Astrocyte of the hippocampus (primary cell): ENCODE measurements at places on chromosomes 11 and 22.

DNA sequence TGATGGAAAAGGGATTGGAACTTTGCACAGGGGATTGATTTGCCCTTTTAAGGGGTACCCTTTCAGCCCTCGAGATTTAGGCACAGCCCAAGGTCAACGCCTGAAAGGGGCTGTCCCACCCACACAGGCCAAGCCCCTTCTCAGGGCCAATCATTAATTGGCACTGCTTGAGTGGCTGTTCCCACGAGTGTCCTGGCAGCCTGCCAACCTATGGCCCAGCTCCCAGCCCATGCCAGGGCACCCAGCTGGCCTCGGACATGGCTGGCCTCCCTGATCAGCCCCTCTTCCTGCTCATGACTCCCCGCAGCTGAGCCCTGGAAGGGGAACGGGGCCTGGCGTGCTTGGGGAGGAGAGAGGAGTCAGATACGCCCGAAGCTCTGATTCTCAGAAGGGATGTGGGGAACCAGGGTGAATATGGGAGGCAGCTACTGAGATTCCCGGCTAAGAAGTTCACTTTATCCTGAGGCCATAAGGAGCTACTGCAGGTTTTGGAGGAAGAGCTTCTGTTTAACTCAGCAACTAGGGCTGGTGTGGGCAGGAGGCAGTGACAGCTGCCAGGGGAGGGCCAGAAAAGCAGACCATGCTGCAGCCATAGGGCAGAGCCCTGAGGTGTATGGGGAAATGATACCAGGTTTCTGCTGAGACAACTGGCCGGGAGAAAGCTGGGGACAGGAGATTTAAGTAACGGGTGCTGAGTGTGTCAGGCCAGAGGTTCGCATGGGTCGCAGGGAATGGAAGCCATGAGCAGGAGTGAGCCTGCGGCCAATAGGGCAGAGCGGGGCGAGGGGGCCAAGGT lies 30.0 kb downstream of the WNT7B start:
- DNase-seq, result no peak

GRCh38 chr11:72160319-72160718 lies 24.8 kb downstream of the FOLR3 start:
- DNase-seq, result no peak

DNA sequence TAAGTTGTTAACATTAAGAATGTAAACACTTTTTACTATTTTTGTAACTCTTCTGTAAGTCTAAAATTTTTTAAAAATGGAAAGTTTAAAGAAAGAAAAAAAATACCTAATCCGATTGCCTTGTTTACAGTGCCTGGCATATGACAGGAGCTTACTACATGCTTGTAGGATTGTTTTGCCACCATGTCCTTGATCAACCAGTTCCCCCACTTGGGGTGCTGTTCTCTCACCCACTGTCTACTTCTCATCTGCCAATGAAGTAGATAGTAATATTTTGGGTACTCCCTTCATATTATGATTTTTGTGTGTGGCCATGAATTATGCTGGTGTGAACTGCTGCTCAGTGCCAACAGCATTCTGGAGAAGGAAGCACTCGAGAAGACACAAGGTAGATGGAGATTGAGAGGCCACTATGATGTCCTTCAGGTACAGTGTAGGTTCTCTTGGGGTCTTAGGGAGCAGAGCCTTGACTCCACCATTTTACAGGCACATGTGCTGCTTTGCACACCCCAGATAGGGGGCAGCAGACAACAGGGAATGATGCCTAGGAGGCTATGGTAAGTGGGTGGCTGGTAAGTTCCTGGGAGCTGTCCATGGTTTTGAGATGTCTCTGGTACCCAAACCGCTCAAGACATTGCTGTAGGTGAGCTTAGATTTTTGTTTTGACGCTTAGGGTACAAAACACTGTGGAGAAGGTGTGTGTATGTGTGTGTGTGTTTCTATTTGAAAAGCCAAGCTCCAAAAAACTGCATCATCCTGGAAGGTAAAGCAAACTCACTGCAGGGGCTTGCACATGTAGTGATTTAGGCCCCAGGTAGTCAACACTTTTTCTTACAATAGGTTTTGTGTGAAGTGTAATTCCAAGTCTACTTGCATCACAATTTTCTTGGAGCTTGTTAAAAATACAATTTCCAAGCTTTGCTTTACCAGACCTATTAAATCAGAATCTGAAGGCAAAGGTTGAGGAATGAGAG lies 494.5 kb upstream of the LARGE1 start:
- DNase-seq, result peak; percentile 70

DNA sequence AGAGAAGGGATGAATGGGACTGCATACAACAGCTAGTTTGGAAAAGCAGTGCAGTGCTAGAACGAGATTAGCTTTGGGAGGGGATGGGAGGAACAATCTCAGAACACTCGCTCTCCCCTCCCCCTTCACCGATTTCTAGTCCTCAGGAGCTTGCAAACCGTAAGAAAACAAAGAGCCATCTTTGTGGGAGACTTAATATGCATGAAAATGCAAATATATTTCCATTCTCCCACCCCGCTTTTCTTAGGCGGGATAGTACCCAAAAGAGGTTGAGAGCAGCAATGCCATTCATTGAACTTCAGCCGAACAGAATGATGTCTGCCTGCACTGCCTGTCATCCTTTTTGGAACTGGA lies 1.1 kb downstream of the SPINDOC start:
- DNase-seq, result no peak

DNA sequence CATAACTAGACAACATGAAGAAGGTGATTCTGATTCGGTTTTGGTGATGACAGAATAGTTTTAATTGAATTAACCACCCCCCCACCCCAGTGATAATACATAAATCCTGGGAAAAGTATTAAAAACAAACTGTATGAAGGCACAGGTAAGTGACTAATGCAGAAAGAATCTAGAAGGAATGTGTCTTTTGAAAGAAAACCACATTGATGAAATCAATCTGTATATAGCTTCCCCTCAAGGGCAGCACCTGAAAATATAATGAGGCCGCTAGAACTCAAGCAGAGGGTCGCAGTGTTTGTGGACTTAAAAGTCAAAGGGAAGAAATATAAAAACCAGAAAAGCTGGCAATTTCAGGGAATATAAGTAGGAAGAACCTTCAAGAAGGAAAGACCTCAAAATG lies 580.5 kb upstream of the CHORDC1 start:
- peak; percentile 2 for DNase-seq

DNA sequence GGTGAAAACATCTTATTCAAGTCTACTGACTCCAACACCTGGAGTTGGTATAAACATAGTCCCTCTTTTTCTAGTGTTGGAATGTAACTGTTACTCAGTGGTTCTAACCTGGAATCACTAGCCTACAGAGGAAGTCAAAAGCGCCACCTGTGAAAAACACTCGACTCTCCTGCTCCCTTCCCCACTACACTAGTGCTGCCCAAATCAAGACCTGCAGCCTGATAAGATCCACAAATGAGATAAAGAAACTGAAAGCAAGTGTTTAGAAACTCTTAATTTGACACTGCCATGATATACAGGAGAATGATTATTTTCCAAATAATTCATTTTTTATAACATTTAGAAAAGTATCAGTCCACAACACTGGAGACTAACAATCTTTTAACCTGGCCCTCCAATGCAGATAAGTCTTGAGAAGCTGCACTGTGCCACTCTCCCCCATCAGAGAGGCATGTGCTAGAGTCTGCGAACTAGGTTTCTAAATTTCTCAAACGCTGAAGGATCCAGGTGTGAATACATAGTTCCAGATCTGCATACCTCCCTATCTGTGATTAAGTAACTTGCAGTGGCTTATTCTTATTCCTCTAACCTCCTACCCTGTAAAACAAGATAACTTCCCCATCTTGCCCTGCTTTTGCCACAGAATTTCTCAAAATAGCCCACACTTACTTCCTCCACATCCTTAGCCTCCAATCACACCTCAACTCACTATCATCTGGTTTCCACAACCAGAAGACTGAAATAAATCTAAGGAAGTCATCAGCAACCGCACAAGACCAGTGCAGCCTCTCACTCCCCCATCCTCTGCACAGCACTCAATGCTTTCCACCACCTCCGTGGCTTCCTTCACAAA lies 88.1 kb downstream of the RRAS2 start:
- DNase-seq, result no peak

- no peak for DNase-seq
Measured at GRCh38 chr11:60995798-60996197, 24.3 kb downstream of the CD6 start.

DNA sequence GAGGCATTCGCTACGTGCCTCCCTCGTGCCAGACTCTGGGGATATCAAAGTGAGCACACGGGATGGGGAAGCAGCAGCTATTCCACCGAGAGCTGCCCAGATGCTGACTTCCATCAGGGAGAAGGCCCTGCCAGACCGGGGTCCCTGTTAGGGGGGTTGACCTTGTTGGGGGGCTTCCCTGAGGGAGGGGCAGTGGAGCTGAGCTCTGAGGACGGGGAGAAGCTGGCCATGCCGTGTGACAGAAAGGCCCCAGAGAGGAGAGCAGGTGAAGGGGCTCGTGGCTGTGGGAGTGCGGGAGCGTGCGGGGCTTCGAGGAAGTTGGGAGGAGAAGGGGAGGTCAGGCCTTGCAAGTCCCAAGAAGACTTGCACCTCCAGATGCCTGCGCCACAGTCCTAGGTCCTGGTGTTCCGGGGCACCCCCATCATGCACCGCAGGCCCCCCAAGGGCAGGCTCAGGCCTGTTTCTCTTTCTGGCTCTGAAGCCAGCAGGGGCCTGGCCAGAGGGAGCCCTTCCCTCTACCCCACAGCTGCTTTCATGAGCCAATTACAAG lies 94.4 kb downstream of the ARHGAP8 start:
- no peak for DNase-seq

- DNase-seq, result no peak
Measured at GRCh38 chr11:67519726-67520125, 3.5 kb downstream of the CABP2 start.

DNA sequence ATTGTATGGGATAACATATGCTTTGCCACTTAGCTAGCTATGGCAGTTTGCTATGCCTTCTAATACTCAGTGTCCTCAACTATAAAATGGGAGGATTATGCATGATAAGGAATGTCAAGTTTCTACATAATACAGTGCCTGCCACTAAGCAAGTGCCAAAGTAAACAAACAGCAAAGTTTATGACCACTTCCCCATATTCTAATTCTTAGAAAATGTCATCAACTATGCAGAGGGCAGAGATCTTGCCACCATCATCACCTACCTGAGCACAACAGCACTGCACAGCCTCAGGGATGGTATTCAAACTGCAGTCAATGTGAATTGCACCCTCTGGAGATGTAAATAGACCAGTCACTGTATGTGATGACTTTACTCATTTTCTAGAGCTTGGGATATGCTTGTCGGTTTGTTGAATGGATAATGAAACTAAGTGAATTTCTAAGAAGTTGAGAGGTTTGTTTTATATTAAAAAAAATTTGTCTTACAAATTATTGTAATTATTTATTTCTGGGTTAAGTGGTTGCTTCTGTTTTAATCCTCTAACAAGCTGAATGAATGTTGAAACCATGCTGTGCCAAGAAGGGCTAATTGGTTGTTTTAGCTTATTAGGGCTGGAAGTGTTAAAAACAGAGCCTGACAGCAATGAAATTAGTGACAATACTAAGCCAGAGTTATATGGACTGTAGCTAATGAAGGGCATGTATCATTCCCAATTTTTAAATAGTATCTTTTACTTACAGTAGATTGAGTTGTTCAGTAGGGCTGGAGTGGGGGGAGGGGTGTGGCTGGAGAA lies 398.4 kb downstream of the CNTN5 start:
- no peak for DNase-seq

DNA sequence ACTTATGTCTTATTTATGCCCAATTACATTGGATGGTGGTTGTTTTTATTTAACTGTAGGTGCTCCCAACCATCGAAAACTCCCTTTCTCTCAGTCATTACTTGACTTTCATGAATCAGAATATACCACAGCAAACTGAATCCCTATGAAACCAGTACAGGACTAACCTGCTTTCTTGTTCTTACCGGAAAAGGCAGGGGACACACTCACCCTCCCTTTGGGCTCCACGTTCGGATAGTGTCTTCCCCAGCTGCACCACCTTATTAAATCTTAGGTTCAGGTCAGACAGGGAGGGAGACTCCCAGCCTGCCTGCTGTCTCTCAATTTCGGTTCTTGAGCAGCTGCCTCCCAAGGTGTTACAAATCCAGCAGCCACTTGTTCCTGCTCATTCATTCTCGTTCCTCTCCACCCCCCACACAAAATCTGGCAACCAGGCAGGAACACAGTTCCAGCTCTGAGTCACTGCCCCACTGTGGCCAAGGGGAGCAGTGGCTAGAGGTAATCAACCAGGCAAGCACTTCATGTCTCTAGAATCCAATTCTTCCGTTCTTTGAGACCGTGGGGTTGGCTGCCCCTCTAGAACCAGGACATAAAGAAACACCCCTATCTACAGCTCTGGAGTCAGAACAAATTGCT lies 133.0 kb downstream of the PLEKHA7 start:
- DNase-seq, result peak; percentile 90

- DNase-seq, result peak; percentile 75
Measured at GRCh38 chr22:36277482-36278291, 24.8 kb downstream of the APOL1 start.

- peak; percentile 71 for DNase-seq
Measured at GRCh38 chr11:119585043-119585781, 143.8 kb downstream of the NECTIN1 start.

DNA sequence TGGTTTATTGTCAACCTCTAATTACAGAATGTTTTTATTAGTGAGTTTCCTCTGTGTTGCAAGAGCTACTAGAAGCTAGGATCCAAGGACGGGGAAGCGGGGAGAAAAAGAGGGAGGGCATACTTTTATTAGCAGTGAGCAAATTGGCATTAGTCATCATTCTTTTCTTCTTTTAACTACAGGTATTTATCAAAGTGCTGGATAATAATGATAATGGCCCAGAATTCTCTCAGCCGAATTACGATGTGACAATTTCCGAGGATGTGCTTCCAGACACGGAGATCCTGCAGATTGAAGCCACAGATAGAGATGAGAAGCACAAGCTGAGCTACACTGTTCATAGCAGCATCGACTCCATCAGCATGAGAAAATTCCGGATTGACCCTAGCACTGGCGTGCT lies 179.7 kb upstream of the MTNR1B start:
- no peak for DNase-seq

DNA sequence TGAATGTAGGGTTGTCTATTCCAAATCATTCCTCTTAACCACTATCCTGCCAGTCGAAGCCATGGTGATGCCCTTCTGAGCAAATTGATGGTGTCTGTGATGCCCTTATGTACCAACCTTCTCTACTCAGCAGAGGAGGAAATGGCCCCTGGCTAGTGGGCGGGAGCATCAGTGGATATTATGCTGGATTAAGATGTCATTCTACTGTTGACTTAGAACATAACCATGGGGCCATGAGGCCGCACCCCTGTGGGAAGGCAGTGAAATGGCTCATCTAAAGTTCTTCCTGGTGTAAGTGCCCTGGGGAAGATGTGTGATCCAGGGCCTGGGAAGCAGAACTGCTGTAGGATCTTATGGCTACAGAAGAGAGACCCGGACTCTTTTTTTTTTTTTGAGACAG lies 20.7 kb upstream of the P2RY2 start:
- no peak for DNase-seq

GRCh38 chr11:88813233-88813915 lies 252.4 kb downstream of the GRM5 start:
- DNase-seq, result no peak

- DNase-seq, result peak; percentile 61
Measured at GRCh38 chr11:120517390-120517761, 5.8 kb downstream of the GRIK4 start.

GRCh38 chr11:117417856-117418255 lies 90.2 kb downstream of the CEP164 start:
- no peak for DNase-seq
